ENCODE measurements at places on chromosomes 5 and 9. TPM values are rescaled to one million over a fixed set of nuclear protein-coding genes. Genes with fewer than 3 reads are reported as not detected.

PRR16 gene
- total RNA-seq: 11.6 TPM

ADRB2 gene
- 1.7 TPM for total RNA-seq

LMBRD2 gene
- total RNA-seq: 12.9 TPM

SCGB3A1 gene
- not detected for total RNA-seq

PFN3 gene
- not detected for total RNA-seq

EPB41L4B gene
- total RNA-seq: 0.32 TPM

SLC6A3 gene
- not detected for total RNA-seq

GPR21 gene
- total RNA-seq: 1.9 TPM

ZBTB26 gene
- total RNA-seq: 4.3 TPM

PDCD1LG2 gene
- total RNA-seq: 59.6 TPM

CLIC3 gene
- 43.2 TPM for total RNA-seq

GLRX gene
- total RNA-seq: 152 TPM

TSTD2 gene
- 15.1 TPM for total RNA-seq

EIF4E1B gene
- not detected for total RNA-seq

PSIP1 gene
- total RNA-seq: 38.4 TPM

CCDC171 gene
- 2.3 TPM for total RNA-seq

SNX30 gene
- total RNA-seq: 27.6 TPM

NR5A1 gene
- total RNA-seq: not detected

RXRA gene
- total RNA-seq: 16.0 TPM

OR2S2 gene
- total RNA-seq: under 0.01 TPM

CTXN3 gene
- not detected for total RNA-seq

STKLD1 gene
- 0.32 TPM for total RNA-seq

UNC13B gene
- total RNA-seq: 23.7 TPM

DBN1 gene
- total RNA-seq: 201 TPM

NTNG2 gene
- 1.9 TPM for total RNA-seq

CCL21 gene
- not detected for total RNA-seq

MYMK gene
- total RNA-seq: not detected

OR1L8 gene
- total RNA-seq: not detected

OLFML2A gene
- 5.5 TPM for total RNA-seq

LECT2 gene
- not detected for total RNA-seq

CAMK2A gene
- total RNA-seq: 1.3 TPM

ZFP37 gene
- total RNA-seq: 1.6 TPM

WWC1 gene
- total RNA-seq: 2.2 TPM

OGN gene
- total RNA-seq: not detected

All from fibroblast of villous mesenchyme (primary cell).